ENCODE measurements at places on chromosomes 7 and 10.

GRCh38 chr7:134186801-134187200 is 59.7 kb downstream of the LRGUK start:
- no peak for DNase-seq

GRCh38 chr7:155188821-155189581 is 108.7 kb upstream of the INSIG1 start:
- DNase-seq = peak; percentile 67

DNA sequence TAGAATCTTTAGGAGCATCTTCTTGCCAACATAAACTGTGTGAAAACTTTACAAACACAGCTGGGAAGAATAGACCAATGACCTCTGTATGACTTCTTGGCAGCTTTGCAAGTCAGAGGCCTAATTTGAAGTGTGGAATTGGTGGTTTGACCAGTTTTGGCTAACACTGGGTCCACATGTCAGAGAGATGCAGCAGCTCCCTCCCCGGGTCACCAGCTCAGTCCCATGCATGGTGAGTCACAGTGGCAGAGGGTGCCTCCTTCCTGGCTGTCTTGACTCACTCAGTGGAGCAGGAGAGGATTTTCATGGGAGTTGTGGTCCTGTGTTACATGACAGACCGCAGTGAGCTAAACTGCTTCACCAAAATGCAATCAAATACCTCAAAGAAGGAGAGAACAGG is 8.2 kb upstream of the STARD3NL start:
- DNase-seq = peak; percentile 89

DNA sequence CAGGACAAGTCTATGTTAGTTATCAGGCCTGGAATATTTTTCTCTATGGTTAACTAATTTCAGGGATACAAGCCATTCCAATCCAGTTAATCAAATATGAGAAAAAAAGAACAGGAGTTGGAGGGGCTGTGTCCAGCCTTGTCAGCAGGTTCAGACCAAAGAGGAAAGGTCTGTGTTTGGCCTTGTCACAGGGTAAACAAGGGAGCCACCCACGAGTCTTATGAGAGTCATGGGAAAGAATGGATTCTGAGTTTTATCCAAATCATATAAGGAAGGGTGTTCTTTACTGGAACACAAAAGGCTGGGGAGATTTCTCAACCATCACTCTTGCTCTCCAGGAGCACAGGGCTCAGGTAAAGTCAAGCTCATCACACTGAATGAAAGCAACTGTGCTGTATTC is 99.1 kb downstream of the XPNPEP1 start:
- no peak for DNase-seq

- DNase-seq = no peak
Measured at GRCh38 chr10:102504179-102504975, 605 bp downstream of the SUFU start.

DNA sequence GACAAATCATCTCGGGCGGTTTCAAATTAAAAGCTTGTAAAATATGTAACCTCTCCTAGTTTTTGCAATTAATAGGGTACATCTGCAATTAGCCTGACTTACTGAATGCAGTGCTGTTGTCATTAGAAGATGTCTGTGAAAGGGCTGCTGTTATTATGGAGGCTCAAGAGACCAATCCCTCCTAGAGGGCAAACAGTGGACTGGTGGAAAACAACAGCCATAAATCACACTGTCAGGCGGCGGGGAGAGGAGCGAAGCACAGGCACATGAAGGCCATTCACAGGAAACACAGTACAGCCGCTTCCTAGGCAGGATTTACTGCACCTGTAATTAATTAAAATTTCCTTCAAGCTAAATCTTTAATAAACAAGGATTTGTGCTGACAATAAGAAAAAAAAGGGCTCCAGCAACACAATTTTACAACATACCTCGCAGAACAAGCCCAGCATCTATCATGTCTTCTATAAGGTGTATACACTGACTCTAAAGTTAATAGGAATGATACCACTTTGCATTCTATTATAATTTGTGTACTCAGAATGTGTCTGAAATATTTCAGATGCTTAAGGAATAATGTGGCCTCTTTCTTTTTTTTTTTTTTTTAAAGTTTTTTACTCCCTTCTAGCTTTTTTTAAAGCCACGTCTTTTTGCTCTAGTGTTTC is 50.7 kb downstream of the ERCC6 start:
- peak; percentile 11 for DNase-seq

- no peak for DNase-seq
Measured at GRCh38 chr10:43417950-43418768, 9.2 kb upstream of the HNRNPF start.

GRCh38 chr7:45026984-45027773 is 27.2 kb downstream of the CCM2 start:
- DNase-seq = peak; percentile 61

DNA sequence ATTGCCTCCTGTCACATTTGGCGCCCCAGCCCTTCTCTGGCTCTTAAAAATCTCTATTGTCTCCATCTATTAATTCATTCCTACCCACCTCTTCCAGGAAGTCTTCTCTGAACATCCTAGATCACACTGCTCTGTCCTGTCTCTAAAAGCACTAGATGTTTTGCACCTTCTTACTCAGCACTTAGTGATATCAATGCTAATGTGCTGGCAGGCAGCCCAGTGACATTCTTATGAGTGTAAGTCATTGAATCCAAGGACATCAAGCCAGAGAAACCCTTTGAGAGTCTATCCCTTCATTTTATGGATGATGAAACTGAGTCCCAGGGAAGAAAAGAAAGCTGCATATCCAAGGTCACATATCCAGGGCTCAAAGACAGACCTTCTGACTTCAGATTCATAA is 48.3 kb upstream of the PAX2 start:
- DNase-seq = peak; percentile 29

- no peak for DNase-seq
Measured at GRCh38 chr7:159197066-159197975, 52.7 kb upstream of the VIPR2 start.

GRCh38 chr7:70379210-70379609 is 752.7 kb upstream of the GALNT17 start:
- no peak for DNase-seq

DNA sequence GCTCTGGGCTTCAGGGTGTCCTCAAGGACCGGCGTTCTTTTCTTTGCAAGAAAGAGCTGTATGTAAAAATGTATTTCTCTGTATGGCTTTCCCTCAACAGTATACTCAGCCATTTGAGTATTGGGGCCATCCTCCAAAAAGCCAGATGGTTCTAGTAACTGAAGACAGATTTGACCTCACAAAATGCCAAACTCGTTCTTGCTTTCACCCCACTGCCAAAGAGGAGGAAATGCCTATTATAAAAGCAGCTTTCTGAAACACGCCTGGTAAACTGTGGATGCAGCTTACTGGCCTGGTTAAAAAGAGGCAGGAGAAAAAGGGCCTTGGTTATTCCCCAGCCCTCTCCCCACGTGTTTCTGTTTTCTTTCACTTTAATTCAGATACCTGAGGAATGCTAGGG is 7.7 kb upstream of the HTR5A start:
- no peak for DNase-seq

DNA sequence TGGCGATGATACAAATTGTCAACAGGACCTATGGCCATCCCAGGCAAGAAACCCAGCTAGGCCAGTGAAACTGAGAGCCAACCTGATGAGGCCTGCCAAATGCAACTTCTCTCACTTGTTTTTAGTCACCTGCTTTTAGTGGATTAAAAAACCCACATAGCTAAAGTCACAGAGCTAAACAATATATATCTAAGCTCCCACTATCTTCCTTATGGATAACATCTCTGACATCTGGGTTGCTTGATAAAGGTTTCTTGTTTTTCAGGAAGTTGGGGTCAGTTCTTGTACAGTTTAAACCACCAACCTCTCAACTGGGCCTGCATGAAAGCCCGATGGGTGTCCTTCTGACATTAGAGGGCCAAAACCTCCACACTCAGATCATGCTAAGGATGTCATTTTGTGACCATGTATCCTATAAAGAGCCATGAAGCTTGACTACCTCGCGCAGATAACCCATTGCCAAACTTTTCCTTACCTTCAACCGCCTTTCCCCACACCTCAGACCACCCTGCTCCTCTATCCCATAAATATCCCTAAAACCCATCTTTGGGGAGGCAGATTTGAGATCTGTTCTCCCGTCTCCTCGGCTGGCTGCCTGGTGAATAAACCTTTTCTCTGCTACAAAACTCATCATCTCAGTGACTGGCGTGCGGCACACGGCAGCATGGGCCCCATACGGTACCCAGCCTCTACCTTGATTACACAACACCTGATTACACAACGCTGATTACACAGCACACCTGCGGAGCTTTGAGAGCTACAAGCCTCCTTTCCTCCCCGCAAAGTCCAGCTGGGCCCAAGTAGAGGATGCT is 797 bp upstream of the STMP1 start:
- DNase-seq = no peak

DNA sequence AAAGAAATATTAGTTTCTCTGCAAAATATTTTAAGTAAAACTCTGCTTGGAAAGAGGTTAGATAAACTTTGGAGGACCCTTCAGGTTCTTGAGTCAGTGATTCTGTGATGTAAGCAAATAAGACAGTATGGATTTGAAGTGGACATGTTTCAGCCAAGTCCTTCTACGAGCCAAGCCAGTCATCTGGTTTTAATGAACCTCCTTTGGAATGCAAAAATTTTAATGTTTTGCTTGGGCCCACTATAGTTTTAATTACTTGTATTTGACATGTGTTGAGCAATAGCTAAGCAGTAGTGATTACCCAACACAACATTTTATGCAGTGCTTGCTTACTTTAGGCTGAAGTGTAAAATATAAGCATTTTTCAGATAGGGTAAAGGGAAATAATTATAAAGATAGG is 296.3 kb upstream of the SEMA3D start:
- peak; percentile 93 for DNase-seq

GRCh38 chr10:22042557-22043326 is 39.2 kb upstream of the DNAJC1 start:
- DNase-seq = no peak

GRCh38 chr7:964401-965231 is 10.1 kb upstream of the ADAP1 start:
- DNase-seq = peak; percentile 71

- DNase-seq = no peak
Measured at GRCh38 chr7:127486654-127487053, 94.1 kb upstream of the ZNF800 start.

- no peak for DNase-seq
Measured at GRCh38 chr10:1036341-1036791, 10.7 kb upstream of the IDI2 start.

GRCh38 chr10:117667831-117668230 is 125.3 kb downstream of the EMX2 start:
- DNase-seq = no peak

DNA sequence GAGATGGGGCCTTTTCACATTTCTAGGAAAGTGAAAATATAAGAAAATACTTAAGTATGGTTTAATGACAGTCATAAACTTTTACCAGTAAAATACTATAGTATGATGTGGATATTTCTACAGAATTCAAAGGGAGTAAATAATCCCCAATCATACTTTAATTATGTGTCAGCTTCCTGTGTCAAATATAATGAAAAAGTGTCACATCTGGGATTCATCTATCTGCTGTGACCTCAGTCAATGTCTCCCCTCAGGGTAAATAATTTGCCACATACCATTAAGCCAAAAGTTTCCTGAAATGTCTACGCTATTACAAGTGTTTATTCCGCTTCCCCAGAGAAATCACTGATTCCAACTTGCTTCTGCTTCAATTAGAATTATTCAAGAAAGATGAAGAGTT is 110.5 kb downstream of the ITGA8 start:
- DNase-seq = peak; percentile 56

Measured in AG10803 (cell line).